Stimulated activated CD8-positive, alpha-beta memory T cell treated with anti-CD3 and anti-CD28 coated beads, Interleukin-4, amount 100 ng/mL, for 1 hour (primary cell): ENCODE measurements at places on chromosomes 1 and 21.

DNA sequence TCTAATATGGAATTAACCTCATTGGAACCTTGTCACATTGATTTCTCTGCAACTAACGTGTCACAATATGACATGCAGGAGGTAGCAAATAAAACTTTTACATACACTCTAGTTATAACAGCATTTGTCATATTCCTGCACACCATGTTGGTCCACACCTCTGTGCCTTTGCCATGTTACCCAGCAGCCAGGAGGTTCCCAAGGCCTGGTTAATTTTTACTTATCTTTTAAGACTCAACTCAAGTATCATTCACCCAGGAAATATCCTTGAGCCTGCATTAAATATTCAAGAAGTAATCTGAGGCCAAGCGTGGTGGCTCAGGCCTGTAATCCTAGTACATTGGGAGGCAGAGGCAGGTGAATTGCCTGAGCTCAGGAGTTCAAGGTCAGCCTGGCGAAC, 447.2 kb upstream of the NR5A2 start:
- DNase-seq = no peak

DNA sequence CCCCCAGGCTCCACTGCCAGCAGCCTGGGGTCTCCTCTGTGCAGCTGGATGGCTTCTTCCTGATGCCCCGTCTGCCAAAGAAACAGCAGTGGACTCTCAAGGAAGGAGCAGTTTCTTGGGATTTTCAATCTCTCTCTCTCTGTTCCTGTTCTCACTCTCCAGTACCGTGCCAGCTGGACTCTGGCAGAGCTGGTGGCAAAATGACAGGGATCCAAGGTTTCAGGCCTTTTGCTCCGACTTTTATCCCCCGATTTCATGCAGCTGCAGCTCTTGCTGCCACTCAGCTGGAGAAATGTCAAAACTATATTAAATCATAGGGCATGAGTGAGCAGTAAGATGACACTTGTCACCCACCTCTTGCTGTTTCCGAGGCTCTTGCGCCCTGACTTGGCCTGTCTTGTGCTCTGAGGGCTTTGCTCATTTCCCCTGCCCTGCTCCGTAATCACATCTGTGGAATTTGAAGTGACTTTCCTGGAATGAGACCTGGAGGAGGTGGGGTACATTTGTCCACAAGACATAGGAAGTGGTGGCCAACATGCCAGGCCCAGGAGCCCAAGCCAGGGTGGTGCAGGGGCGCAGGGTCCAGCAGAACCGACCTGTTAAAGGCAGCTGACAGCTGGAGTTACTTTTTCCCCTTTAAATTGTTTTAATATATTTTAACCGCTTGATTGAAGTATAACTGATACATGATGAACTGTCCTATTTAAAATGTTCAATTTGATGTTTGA, 576.2 kb downstream of the PTPRU start:
- DNase-seq = no peak

GRCh38 chr1:210377731-210378333, 49.1 kb downstream of the HHAT start:
- DNase-seq = no peak

DNA sequence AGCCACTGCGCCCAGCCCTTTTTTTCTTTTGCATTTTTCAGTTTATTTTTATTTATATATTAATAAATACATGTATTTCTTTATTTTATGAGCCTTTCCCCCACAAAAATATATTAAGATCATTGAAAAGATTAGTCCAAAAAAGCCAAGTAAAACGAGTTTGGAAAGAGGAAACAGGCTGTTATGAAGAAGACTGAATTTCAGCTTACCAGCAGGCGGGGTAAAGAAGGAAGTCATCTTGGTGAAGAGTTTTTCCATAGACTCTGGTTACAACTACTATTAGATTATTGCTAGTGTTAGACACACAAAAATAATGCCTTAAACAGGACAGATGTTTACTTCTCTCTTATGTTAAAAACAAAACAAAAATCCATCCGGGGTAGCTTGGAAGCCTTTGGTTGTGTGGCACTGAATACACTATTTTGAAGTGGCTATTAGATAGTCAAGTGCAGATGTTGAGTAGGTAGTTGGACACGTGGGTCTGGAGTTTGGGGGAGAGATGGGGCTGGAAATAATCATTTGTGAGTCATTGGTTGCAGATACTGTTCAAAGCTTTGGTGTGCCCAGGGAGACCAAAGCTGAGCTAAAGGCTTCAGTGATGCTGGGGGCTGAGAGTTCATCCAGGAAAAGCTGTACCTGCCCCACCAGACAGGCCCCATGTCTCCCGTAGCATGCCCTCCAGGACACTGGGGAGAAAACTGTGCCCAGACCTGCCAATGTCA, 8.7 kb upstream of the LRRC71 start:
- no peak for DNase-seq

DNA sequence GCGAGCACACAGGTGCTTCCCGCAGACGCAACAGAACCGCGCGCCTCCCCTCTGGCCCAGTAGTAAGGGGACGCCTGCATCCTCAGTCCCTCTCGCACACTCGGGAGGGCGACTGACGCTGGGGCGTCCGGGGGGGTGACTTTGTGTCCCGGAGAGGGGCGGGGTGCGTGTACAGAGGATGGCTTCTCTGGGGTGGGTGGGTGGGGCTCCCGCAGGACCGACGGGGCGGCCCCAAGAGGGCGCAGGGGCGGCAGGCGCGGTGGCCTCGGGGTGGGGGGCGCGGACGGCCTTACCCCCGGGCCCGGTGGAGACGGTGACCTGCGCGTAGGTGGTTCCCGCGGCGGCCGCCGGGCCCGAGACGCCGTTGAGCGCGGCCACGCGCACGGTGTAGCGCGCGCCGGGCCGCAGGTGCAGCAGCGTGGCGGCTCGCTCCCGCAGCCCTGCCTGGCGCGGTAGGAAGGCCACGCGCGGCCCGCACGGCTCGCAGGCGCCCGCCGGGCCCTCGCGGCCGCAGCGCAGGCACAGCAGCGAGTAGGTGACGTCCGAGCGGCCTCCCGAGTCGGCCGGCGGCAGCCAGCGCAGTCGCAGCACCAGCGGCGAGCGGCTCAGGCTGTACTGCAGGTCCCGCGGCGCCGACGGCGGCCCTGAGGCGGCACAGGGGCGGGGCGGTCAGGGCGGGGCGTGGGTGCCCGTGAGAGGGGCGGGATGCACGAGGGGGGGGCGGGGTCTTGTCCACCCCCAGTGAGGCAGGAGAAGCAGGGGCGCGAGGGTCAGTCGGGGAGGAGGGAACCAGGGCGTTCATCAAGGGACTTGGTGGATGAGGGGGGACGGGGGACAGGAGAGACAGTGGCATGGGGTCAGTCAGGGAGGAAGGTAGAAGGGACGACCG, 12.1 kb downstream of the EPHA10 start:
- DNase-seq = no peak

- DNase-seq = no peak
Observed at GRCh38 chr1:36128126-36128904, 3.3 kb upstream of the COL8A2 start.

DNA sequence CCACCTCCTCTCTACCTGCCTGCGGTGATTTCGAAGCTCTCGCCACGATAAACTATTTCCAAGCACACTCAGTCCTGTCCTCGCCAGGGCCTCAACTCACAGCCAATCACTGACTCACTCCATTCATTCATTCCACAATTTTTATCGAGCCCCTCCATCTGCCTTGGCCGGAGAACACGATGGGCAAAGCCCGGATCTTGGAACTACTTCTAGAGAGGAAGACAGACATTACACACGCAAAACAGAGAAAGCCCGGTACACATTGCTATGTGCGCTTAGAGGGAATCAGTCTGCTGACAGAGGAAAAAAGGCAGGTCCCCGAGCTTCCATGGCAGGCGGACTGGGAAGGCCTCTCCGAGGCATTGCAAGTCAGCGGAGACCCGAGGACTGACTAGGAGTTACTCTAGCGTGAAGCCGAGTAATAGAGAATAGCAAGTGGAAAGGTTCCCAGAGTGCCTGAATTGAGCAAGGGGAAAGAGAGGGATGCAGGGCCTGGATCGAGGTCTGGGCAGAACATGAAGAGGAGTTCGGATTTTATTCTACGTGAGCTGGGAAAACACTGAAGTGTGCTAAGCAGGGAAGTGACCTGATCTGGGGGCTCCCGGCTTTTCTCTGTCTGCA, 54.2 kb upstream of the DNAJC6 start:
- no peak for DNase-seq

DNA sequence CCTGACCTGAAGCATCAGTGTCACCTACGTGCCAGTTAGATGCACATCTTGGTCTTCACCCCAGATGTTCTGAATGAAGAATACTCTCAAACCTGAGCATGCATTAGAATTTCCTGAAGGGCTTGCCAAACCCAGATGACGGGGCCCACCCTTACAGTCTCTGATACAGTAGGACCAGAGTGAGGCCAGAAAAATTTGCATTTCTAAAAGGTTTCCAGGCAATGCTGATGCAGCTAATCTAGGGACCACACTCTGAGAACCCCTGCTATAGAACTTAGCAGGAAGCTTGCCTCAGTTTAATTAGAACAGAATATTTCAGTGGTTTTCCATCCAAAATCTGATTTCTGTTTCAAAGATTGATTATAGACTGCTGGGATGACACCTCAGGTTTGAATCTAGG, 9.9 kb upstream of the CTBS start:
- DNase-seq = no peak

DNA sequence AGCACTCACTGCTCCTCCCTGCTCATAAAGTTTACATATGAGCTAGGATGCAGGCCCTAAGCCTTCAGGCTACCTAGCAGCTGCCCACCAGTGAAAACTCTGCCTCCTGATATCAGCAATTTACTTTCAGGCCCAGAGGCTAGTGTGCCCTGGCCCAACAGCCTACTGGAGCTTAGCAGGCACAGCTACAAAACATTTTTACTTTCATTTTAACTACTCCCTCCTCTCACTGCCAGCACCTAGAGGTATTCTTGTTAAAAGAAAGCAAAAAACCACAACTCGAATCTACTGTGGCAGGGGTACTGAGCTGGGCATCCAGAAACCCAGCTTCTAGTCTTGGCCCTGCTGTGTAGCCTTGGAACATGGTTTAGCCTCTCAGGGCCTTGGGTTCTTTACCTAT, 5.8 kb upstream of the LORICRIN start:
- DNase-seq = no peak

DNA sequence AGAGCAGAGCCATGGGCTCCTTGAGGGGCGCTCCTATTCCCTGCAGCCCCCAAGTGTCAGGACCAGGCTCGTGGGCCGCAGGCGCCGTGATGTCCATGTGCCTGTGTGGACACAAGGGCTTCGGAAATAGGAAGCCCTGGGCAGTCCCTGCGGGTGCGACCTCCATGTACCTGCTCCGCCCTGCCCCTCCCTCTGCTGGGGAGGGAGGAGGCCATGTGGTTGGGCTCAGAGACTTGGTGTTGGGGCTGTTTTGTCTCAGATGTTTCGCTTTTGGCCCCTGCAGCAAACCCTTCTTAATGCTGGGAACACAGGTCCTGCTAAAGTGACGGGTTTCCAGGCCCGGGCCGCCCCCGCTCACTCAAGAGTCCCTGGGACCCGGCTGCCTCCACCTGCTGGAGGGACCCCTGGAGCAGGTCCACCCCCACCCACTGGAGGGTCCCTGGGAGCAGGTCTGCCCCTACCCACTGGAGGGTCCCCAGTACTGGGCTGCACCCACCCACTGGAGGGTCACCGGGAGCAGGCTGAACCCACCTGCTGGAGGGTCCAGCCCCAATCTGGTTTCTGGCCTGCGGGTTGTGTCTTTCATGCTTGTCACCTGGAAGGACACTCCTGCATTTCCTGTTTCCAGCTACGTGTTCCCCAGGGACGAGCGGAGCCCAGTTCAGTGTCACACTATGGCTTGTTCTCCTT, 156.5 kb downstream of the PEX14 start:
- no peak for DNase-seq

DNA sequence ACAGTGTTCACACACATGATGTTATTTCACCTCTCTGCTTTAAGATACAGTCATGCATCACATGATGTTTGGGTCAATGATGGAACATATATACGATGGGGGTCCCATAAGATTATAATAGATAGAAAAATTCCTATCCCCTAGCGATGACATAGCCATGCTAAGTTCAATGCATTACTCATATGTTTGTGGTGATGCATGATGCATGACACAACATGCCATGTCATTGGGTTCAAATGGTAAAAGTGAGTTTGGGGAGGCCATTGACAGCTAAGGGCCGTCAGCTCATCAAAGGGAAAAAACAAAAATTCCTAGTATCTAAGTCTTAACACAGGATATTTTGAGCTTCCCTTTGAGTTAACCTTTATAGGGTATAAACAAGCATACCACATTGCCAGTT, 73.6 kb downstream of the ATP1A1 start:
- no peak for DNase-seq

DNA sequence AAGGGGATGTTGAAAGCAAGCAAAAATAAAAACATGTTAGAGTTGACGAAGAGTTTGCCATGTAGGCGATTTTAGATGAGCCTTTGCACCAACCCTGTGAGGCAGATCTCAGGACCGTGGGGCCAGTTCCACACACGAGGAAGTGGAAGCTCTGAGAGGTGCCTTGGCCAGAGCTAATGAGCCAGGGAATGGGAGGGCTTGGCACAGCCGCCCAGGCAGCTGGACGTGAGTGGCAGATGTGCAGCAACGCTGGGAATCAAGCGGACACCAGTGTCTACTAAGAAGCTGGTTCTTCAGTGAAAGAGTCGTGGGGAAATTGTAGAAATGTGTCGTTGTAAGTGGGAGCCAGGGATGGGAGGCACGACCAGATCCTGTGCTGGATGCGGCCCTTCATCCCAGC, 58.9 kb upstream of the COL6A1 start:
- no peak for DNase-seq

- no peak for DNase-seq
Observed at GRCh38 chr1:231310391-231310934, 27.2 kb downstream of the EXOC8 start.

GRCh38 chr1:171313319-171313834, 606 bp upstream of the FMO4 start:
- DNase-seq = no peak

GRCh38 chr1:225423518-225423855, 4.4 kb downstream of the LBR start:
- no peak for DNase-seq
